ENCODE measurements at places on chromosomes 6 and 20.

DNA sequence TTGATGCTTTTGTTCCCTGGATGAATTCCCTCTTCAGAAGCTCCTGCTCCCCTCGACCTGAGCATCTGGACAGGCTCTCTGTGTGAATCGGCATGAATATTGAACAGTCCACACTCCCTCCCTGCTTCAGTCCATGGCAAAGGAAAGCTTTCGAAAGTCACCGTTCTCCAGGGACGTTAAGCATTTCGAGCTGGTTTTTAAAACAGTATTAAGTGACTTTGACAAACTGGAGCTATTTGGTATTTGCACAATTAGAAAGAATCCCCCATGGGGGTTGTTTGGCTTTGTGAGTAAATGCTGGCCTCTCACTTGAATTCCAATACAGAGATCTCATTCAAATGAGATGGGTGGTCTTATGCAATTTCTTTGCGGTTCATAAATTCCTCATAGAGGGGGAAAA, 85.3 kb upstream of the TIAM2 start:
- DNase-seq = no peak

DNA sequence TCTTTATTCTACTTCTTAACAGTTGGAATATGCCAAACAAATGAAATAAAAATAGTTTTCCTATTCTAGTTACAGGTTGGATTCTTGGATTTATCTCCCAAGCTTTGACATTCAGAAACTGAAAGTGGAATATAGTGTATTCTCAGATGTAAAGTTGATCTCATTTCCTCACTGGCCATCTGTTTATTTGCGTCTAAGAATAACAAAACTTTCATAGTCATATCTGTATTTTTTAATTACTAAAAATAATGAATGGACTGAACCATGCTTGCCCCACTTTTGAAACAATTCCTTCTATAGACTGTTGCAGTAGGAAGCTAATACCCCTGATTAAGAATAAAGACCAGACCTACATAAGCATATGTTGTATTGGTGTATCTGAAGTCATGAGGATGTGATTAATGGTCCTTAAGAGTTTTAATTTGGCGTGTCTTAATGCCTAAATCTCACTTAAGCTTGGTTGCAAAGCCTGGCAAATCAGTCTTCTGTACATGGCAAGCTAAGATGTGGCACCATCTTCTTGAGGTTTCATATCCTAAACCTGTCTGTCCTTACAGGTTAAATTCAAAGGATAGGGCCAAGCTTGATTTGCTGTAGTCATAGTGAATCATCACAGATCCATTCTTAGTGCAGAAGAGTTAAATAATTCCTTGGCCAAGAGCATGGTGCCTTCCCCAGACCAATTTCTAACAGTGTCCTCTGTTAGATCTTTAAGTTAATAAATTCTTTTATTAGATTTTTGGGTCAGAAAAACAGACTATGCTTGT, 58.9 kb downstream of the FOXO3 start:
- no peak for DNase-seq

DNA sequence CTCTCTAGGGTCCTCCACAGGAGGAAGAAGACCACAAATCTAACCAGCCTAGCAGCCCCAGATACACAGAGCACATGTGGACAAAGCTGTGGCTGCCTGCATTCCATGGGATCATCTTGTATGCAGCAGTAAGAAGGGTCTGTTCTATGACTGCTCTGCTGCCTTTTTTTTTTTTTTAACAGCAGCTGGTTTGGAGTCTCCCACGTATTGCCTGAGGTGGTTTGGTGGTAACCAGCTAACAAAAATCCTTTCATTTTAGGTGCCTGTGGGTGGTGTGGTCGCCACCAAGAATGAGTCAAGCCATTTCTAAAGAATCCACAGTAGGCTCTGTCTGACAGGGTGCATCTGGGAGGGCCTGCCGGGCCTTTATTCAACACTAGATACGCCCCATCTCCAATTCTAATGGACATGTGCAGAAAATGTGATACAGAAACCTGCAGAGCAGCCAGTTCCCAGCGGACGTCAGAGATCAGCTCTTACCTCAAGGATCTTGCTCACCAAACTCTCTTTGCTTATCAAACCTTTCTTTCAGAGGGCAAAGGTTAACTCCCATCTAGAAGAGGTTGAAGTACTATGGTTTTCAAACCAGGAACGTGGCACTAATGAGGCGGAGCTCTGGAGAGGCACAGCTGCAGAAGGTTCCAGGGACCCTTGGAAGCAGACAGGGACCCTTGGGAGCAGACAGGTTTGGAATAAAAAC, 32.0 kb downstream of the GNAS-AS1 start:
- peak; percentile 87 for DNase-seq

- no peak for DNase-seq
Measured at GRCh38 chr6:16857969-16858592, 96.8 kb upstream of the ATXN1 start.

DNA sequence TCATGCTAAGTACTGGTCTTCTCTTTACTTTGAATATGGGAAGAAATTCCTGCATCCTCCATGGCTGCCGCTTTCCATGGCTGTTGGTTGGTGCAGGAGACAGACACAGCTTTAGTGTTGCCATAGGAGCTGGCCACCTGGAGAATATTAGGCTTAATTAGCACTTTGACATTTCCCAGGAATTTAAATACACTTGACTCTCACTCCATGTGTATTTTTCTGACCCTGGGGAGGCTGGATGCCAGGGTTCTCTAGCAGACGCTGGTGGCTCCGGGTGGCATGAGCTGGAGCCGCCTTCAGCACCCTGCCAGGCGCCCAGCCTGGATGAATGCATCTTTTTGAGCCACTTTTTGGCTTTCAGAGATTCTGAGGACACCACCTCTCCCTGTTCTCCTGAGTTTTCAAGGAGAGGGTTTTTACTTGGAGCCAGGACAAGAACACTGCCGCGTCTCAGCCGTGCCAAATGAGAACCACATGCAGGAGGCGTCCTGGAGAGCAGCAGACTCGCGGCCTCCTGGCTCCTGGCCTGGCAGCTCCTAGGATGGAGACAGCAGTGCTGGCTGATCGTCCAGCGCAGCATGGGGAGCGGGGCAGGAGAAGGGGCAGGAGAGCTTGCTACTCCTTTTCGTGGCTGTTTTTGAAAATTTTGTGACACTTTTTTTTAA, 258.8 kb downstream of the SMOC2 start:
- DNase-seq = no peak

- no peak for DNase-seq
Measured at GRCh38 chr20:50876063-50876685, 55.1 kb downstream of the ADNP start.

DNA sequence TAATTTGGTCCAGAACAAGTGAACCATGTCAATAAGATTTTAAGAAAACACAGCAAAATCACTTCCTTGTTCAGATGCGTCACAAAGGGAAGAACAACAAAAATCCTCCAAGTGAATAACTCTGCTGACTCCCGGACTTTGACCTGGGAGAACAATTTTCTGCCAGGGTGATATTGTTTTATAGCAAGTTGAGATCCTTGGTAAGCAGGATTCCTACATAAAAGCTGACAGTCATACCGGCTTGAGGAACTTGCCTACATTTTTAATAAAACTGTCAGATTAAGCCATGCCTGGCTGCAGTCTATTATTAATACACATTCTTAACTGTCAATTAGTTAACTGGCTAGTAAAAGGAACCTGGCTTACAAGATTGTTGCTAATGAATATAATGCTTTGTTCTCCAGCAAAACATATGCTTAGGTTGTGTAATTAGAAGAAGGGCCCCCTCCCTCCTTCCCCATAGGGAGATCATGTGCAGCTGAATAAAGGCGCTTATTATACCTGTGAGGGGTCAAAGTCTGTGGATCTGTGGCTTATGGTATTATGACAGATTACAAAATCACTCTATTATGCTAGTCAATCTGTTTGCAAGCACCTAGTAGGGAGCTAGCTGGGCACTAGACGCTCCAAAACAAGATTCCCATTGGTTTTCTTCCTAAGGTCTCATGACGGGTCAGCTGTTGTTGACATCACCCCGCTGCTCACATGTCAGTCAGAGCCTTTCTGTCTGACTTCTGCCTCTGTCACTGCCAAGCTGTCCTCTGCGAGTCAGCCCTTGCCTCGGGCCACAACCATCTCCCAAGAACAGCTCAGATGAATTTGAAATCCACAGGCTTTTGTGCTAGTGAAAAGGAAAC, 44.6 kb upstream of the SEC63 start:
- DNase-seq = no peak

- no peak for DNase-seq
Measured at GRCh38 chr6:138378463-138378862, 758 bp downstream of the SMIM28 start.

- DNase-seq = no peak
Measured at GRCh38 chr6:166619912-166620311, 7.1 kb downstream of the RPS6KA2 start.

DNA sequence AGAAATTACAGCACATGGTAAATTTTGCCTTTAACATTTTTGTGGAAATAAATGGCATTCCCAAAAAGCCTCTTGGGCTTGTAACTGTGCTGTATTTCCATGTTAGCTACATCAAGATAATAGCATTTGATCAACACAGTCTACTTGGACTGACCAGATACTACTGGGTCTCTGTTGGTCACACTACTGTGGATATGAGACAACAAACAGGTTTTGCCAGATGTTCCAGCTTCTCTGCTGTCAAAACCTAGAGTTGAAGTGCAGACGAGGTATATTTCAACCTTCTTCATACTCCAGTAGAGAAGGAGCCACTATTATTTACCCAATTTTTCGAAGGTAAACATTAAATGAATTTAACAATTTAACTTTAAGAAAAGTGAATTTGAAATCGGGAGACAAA, 284.7 kb upstream of the CITED2 start:
- no peak for DNase-seq

DNA sequence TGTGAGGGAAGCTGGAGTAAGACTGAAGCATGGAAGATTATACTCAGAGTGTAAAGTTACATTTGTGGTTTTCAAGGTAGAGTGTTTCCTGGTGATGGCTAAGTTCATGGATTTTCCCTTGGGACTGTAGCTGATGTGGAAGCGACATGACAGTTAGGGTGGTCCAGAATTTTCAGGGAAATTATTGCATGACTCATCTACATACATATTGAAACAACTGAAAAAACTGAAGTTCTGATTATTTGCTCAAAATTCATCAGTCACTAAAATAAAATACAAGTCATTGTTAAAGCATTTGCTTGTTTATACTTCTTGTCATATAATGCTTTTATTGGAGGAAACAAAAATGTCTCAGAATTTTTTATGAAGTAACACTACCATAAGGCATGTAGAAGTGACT, 700.0 kb downstream of the RFPL4B start:
- DNase-seq = no peak

DNA sequence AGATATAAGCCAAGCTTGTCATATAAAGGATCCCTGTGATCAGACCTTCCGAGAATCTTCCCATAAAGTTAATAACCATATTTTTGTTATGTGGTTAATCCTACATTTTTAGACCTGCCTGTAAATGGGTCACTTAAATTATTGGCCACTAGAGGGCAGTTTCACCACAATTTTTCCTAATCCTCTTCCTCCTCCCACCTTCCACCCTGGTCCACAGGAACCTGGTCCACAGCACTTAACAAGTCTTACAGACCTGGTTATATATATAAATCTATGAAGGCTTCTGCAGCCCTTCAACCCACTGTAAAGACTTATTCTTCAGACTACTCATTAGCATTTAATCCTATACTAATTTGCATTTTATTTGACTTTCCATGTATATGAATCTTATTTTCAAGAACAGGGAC, 28.3 kb downstream of the MRS2 start:
- DNase-seq = no peak

All from stimulated activated naive CD8-positive, alpha-beta T cell treated with anti-CD3 and anti-CD28 coated beads, Interleukin-15, amount 100 ng/mL, for 72 hours (primary cell).